ENCODE measurements at places on chromosomes 3 and 15.

- DNase-seq = no peak
These were observed 379.7 kb upstream of the TGFBR2 start for GRCh38 chr3:30226601-30227151.

DNA sequence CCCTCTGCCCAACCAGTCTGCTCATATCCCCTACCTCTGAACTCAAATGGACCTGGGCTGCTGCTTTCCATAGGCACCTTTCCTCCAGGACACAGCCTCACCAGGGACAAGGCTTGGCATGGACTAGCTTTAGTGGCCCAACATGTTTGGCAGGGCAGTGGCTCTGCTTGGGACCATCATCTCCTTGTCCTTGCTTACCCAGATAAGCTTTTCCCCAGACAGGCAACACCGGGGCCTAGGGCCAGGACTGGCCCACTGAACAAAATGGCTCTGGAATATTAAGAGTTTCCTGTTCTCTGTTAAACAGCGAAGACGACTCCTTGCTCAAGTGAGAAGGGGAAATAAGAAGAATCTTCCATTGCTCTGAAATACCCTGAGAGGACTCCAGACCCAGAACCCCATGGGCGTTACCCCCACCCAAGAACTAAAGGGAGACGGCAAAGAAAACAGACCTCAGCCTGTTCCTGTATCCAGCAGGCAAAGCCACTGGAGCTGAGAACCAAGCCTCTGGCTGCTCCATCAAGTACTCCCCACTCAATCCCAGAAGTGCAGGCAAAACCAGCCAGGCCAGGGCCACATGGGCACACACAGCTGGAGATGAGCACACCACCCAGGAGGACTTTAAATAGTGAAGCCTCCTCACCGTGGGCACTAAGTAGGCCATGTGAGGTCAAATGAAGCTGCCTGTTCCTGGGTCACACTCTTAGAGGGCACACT lies 45.5 kb downstream of the CTNNB1 start:
- DNase-seq = no peak

DNA sequence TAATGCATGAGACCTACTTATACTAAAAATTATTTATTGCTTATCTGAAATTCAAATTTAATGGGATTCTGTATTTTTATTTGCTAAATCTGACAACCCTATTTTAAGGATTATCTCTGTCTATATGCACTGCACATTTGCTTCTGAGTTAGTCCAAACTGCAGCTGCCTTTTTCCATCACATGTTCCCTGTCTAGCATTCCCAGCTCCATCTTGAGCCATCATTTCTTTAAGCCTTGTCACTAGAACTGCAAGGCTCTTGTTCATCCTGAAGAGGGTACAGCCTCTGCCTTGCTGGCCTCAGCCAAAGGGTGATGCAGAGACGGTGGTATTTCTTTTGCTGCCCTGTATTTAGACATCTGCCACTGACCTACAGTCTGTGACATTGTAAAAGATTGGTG lies 125.8 kb upstream of the STT3B start:
- no peak for DNase-seq

GRCh38 chr15:58447271-58448010 lies 15.7 kb downstream of the LIPC start:
- no peak for DNase-seq

DNA sequence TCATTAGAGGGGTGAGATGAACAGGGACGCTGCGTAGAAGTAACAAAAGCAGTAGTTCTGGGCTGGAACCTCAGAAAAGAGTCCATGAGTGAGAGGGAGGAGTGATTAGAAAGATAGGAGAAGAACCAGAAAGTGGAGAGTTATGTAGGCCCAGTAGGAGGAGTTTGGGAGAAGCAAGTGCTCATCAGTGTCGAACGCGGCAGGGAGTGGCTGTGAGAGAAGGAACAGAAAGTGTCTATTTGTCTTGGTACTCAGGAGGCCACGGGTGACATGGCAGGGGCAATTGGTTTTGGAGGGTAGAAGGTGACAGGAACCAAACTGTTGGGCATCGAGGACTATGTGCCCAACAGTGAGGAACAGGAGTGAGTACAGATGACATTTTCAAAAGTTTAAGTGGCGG lies 1.3 kb upstream of the INSYN1 start:
- DNase-seq = no peak

DNA sequence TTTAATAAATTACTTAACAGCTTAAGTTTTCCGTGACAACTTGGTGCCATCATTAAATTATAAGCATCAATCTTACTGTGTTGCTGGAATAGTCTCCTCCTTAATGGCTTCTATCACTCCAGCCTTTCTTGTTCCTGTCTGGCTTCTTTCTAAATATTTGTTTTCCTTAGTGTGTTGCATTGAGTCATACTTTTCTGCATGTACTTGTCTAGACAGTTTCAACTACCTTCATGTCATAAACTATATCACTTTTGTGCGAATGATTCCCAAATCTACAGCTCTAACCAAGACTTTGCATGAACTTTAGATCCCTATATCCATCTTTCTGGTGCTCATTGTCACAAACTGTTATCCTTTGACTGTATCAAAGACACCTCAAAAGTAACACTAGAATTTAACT lies 78.4 kb downstream of the AKAP13 start:
- DNase-seq = peak; percentile 11

- no peak for DNase-seq
These were observed 18.0 kb upstream of the IQCF1 start for GRCh38 chr3:51921081-51921578.

- no peak for DNase-seq
These were observed 68.4 kb downstream of the BFSP2 start for GRCh38 chr3:133468251-133468721.

GRCh38 chr3:9130345-9131305 lies 118.8 kb downstream of the SRGAP3 start:
- no peak for DNase-seq

GRCh38 chr3:155431856-155432570 lies 138.5 kb upstream of the STRIT1 start:
- no peak for DNase-seq

- DNase-seq = no peak
These were observed 23.1 kb downstream of the SRGAP3 start for GRCh38 chr3:9226326-9226725.

- peak; percentile 82 for DNase-seq
These were observed 40.8 kb downstream of the CHST14 start for GRCh38 chr15:40511472-40512133.

DNA sequence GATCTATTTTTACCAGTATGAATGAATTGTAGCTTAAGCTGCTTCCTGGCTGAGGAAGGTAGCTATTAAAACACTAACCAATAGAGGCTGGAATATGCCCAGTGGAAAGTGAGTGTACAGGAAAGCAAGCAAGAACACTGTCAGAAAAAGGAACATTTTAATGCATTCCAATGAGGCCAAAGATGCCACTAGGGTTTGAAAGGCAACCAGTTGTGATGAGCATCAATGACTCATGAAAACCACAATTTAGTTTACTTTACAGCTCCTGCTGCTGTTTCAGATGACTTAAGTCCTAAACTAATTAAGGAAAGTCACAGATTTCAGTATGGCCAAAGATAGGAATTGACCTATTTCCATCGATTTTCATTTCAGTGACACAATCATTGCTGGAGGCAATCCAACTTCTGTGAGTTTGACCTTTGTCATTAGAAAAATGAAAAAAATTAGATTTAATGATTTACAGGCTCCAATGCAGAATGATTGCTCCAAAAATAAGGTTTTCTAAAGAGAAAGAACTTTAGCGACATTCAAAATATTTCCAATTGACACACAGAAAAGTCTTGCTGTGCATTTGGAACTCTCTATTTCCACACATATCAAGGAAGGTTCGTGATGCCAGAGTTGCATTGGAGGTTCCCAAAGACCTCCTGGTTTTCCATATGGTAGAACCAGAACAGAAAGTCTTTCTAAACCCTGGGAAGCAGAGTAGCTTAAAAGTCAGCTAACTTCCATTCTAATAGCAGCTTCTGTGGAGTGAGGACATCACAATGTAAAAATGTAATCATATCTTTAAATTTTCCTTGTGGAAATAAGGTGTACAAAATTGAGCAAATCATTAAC lies 103.0 kb downstream of the SUCNR1 start:
- peak; percentile 45 for DNase-seq

- peak; percentile 67 for DNase-seq
These were observed 67.1 kb downstream of the CEMIP start for GRCh38 chr15:80846031-80846815.
